ENCODE measurements at places on chromosomes 7 and 10.

DNA sequence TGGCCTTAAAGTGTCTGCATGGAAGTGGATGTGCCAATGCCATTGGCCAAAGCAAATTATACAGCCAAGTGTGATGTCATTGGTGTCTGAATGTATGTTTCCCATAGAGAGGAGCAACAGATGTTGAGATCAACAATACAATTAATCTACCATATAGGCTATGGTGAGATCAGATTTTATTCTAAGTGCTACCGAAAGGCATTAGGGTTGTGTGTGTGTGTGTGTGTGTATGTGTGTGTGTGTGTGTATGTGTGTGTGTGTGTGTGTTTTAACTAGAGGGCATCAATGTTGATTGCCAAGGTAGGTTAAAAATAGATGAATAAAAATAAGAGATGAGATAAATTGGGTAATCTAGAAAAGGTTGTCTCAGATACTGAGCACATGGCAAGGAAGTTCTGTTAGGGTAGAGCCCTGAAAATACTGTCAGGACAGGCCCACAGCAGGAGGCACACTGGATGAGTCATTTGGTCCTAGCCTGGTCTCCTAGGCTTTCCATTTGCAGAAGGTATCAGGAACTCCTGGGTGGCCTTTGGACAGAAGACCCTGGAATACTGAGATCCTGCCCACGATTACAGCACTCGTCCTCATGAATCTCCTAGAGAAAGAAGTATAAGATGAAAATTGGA lies 446.0 kb upstream of the PODXL start:
- no peak for DNase-seq

DNA sequence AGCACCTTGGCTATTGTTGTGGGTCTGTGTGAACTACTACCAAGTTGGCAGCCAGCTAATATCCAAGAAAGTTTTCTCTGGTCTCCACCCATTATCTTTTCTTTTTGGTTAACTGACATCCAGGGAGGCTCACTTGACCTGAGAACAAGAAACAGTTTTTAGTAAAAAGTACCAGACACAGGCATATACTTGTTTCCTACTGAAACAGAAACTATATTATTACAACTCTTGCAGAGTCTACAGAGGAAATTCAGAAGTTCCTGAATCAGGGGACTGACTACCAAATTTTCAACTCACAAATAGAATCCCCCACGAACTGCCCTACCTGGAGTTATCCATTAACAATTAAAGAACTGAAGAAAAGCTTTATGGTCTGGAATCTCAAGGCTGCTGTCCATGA lies 168.9 kb downstream of the KCND2 start:
- no peak for DNase-seq

DNA sequence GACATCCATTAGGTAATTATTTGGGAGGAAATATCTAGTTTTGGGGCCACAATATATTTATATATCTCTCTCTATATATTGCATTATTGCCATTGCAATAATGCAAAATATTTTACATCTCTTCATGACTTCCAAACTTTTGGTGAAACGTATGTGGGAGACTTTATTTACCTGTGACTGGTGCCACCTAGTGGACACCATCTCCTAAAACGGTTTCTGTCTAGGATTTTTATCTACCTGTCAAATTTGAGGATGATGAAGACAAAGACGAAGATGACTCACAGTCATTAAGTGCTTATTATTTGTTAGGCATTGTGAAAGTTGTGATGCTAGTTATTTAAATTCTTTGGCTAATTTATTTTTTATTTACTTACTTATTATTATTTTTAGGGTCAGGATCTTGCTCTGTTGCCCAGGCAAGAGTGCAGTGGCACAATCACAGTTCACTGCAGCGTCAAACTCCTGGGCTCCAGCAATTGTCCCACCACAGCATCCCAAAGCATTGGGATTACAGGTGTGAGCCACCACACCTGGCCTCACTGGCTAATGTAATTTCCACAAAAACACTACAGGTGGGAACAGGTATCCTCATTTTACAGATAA lies 18.7 kb upstream of the CBLL1 start:
- DNase-seq = peak; percentile 39

DNA sequence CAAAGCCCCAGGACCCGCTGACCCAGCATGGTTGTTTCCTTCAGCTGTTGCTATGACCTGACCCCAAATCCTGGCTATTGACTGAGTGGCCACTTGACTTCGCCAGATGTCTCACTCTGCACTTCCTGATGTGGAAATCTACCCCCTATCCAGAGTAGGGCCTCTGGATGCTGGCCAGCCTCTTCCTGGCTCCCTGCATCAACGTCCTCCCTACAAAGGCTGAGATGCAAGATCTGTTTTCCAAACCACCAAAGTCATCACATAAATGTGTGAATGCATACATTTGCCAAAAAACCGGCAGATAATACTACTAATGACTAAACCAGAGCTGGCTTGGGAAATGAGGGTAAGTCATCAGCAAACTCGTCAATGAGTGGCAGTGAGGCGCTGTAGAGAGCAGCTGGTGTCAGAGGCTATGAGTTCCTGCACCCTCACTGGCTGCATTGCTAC lies 70.4 kb downstream of the PYROXD2 start:
- DNase-seq = peak; percentile 35

DNA sequence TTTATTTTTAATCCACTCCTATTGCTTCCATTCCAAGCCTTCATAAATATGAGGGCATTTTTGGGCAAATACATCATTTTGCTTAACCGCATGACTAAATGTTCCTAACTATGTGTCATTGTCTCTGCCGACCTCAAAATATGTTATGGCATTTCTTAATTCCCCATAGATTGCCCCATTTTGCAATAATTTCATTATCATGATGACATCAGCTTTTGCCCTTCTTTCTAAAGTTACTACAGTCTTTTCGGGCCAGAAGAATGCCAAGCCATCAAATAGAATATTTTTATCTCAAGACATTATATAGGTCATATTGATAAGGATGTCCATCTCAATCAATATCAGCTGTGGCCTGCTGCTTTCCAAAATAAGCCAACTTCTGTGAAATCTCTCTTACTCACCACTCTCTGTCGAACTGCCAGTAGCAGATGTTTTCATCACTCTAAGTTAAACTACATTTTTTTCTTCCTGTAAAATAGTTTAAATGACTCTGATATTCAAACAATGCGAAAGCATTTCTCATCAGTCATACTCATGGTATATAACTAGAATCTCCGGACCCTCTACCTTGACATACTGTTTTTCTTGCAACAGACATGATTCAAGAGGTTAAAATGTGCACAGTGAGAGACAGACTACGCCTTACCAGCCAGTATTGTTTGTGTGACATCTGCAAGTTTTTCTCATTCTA lies 1254.6 kb upstream of the CELF2 start:
- peak; percentile 45 for DNase-seq

DNA sequence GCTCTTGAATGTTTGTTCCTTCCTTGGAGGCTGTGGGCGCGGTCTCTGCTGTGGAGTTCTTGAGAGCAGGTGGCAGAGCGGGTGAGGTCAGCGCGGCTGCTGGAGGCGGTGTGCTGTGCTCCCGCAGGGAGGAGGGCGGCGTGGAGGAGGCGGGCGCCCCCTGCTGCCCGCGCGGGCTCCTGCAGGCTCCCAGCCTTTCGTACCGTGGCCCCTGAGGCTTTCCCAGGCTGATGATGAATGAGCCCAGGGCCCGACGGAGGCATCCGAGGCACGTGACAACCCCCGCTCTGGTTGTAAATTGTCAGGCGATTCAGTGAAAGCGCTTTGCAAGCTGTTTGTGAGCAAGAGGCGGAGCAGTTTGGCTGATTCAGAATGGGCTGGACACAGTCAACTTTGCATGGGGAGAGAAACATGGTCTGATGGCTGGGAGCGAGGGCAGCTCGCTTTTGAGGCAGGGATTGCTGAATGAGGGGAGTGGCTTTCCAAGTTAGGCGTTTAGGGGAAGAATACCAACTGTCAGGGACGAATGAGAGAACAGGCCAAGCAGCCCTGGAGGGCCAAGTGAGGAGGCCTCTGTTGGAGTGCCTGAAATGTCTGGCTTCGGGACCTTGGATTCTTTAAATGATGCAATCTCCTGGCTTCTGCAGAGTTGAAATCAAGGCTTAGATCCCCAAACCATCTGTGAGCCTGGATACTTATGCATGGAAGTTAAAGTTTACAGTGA lies 46.6 kb downstream of the CDHR3 start:
- DNase-seq = peak; percentile 93

DNA sequence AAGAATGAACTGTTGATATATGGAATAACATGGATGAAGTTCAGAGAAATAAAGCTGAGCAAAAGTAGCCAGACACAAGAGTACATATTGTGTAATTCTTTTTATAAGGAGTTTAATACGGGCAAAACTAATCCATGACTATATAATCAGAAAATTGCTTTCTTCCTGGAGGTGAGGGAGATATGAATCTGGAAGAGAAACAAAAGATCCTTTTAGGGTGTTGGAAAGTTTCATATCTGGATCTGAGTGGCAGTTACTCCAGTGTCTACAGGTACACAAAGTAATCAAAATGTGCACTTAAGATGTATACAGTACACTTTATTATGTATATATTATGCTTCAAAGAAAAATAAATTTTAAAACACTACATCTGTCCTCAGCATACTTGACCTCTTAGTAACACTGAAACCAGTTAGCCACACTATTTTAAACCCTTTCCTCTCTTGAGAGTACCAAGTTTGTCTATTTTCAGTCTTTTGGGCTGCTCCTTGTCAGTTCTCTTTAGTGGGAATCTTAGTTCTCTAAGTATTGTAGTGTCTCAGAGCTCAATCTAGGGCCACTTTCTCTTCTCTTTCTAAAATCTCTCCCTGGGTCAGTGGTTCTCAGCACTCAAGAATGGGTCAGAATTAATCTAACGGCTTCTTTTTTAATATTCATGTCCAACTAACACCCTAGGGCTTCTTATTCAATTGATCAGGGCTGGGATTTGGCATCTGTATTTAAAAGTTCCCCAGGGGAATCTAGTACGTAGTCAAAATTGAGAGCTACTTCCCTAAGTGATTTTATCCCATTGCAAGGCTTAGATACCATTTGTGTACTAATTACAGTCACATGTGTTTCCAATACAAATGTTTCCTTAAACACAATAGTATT lies 4.3 kb upstream of the LIPF start:
- DNase-seq = no peak

GRCh38 chr10:4202938-4203337 lies 417.9 kb upstream of the KLF6 start:
- DNase-seq = no peak

GRCh38 chr7:22301790-22302189 lies 55.2 kb downstream of the RAPGEF5 start:
- no peak for DNase-seq

DNA sequence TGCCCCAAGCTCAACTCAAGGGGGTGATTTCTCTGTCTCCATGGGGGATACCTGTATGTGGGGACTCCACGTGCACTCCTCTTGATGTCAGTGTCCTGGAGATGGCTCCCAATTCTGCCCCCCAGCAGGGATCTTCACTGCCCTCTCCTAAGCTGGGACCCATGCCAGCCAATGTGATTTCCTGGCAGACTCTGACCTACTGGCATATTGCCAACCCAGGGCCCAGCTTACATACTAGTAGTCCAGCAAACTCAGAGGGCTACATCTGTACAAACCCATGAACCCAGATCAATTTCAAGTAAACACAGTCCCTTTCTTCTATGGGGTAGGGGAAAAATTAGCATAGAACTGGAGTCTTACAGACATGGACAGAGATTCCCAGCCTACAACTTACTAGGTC lies 26.2 kb upstream of the BMPR1A start:
- DNase-seq = peak; percentile 74

DNA sequence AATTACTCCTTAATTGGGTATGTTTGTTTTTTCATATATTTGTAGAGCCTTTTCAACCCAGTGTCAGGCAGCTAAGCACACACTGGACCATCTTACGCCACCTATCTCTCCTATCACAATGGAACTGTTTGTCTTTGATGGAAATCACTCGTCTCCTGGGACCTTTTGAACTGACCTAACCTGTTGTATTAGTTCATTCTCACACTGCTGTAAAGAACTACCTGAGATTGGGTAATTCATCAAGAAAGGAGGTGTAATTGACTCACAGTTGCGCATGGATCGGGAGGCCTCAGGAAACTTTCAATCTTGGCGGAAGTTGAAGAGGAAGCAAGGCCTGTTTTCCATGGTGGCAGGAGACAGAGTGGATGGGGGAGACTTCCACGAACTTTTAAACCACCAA lies 182.0 kb downstream of the TCERG1L start:
- DNase-seq = no peak

DNA sequence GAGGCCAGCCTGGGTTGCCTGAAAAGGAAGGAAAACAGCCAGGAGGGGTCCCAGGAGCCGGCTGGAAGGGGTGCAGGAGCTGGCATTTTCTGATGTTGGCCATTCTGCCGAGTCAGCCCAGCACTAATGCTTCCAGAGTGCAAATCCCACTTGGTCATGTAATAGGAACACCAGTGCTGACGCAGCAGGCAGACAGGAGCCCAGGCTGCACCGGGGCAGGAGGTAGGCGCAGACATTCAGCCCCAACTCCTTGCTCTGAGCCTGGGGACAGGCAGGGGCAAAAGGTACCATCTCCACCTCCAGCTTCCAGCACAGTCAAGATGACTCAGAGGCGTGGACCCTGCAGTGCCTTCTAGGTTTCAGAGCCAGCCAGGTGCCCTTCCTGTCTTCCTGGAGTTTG lies 10.2 kb upstream of the YWHAG start:
- DNase-seq = no peak

DNA sequence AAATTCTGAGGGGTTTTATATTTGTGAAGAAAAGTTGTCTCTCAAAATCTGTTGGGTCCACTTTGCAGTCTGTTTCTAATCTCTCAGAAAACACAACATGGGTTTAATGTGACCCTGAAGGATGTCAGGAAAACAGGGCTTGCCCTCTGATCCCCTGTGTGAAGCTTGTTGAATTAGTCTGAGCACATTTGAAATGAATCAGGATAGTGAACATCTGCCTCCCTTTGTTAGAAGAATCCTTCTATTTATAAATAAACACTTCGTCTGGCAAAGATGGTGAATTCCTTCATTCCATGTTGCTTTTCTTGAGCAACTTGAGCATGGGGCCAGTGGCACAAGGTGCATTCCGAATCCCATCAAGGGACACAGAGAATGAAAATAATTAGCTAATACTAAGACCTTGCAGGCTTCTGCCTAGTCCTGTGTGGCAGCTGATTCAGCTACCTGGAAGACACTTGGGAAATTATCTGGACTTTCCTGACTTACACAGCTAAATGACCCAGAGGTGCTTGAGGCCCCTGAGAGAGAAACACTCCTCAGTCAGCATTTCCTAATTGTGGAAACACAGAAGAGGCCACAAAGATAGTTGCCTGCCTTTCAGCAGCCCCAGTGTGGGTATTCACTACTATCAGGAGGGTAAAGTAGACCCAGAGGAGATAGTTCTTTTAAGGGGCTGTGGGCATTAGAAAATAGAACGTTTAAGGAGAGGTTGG lies 305.5 kb downstream of the C7orf25 start:
- no peak for DNase-seq

Data from adrenal gland (tissue), 19 donors.